ENCODE measurements at places on chromosomes 12 and 14.

DNA sequence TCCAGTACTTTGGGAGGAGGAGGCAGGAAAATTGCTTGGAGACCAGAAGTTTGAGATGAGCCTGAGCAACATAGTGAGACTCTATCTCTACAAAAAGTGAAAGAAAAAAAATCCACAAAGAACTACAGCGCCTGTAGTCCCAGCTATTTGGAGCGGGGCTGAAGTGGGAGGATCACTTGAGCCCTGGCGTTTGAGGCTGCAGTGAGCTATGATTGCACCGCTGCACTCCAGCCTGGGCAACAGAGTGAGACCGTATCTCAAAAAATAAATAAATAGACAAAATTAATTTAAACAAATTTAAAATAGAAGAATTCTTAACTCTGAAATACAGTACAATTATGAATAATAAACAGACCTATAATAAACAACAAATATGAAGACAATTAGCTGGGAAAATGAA lies 40.9 kb downstream of the ATL1 start:
- DNase-seq = no peak

- DNase-seq = no peak
Observed at GRCh38 chr14:87754520-87755223, 238.3 kb downstream of the GALC start.

DNA sequence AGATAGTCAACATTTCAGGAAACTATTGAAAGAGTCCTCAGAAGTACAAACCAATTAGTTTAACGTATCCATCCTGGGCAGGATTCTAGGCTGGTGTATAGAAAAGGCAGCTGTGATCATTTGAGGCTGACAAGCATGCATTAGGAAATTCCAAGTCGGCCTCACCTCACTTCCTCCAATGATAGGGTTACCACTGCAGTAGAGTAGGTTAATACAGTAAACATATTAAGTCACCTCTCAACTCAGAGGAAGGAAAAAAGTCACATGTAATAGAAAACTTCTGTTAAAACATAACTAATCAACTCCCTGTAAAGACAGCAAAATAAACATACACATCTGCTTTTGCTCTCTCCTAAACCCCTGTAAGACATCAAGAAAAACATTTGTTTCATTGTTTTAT lies 33.5 kb downstream of the MED13L start:
- DNase-seq = no peak

GRCh38 chr12:91397866-91398532 lies 215.4 kb upstream of the DCN start:
- no peak for DNase-seq

GRCh38 chr14:91349481-91350074 lies 68.0 kb downstream of the CCDC88C start:
- DNase-seq = peak; percentile 72

DNA sequence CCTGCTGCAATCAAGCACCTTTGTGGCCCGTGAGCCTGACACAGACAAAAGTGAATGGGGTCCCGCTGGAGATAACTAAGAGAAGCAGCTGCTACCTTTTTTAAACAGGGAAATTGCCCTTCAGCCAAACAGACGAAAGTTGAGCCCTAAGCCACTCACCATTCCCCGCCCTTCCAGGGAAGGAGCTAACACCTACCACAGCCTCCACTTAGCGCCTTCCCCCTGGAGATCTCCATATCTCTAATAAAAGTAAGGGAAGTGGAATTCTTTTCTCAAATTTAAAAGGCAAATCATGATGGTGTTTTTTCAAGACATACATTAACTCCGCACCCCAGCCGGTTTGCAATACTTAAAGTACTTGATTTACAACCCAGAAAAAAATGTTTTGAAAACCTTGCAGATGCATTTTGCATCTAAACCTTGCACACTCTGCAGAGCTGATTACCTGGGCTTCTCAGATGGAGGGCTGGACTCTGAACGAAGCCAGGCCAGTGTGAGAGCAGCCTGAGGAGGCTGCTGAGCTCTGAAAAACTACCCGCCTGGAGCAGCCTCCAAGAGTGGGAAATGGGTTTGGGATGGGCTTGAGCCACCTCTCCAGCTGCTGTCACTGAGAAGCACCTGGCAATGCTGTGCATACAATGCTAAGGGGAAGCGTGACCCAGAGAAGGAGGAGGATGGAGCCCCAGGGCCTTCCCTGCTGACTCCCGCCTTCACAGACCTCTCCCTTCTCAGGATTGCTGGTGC lies 10.0 kb downstream of the NUAK1 start:
- no peak for DNase-seq

DNA sequence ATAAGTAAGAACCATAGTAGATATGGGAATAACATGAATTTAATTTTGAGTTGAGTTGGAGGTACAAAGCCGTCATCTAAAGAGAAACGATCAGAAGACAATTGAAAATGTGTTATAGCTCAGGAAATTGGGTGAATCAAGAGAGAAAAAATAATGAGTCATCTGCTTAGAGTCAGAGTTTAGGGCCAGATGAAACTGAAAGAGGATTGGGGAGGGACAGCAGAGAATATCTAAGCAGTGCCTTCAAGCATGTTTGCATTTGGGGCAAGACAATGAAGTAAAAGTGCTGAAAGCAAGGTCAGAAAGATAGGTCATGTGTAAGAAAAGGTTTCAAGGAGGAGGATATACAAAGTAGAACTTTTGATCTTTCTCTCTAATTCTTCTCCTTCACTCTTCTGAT lies 49.4 kb downstream of the SLC15A5 start:
- DNase-seq = no peak

DNA sequence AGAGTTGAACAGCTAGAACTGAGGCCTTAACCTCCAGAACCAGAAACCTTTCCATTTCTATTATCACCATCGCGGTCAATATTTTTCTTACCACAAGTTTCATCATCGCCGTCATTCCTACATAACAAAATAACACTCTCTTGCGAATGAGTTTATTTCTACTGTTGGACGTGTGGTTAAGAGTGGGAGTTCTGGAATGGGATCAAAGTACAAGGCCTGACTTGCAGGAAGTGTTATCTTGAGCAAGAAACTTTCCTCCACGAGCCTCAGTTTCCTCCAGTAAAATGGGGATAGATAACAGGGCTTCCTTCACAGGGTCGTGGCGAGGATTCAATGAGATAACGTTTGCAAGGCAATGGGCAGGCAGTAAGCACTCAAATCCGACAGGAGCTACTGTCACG lies 652 bp downstream of the SART3 start:
- no peak for DNase-seq

DNA sequence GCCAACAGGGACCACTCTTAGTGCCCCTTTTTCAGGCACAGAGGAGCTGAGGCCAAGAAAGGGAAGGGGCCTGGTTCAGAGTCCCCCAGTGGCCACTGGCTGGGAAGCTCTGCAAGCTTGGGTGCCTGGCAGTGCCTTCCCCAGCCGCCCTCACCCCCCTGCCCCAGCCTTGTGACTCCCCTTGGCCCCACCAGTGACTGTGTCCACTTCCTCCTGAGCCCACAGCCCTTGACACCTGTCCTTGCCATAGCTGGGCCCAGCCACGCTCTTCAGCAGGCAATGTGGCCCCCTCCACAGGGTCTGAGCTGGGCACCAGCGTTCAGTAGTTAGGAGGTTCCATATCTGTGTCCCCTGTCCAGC lies 19.0 kb upstream of the C14orf180 start:
- no peak for DNase-seq

GRCh38 chr12:110676171-110676570 lies 12.7 kb downstream of the HVCN1 start:
- DNase-seq = no peak

DNA sequence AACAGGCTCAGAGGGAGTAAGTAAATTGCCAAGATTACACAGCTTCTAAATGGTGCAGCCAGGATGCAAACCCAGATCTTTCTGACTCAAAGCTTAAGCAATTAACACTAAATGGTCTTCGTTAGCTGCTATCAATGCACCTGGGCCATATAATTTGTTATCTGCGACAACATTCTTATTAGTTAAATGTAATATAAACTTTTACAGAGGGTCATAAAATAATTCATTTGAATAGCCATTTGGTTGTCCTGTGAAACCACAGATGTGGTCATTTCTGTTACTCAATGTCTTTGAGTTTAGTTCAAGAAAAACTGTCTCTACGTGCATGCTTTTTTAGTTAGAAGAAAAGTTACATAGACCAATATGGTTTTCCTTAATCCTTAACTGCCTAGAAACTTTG lies 22.1 kb upstream of the NAP1L1 start:
- no peak for DNase-seq

- no peak for DNase-seq
Observed at GRCh38 chr14:53355581-53356112, 202.5 kb upstream of the DDHD1 start.

DNA sequence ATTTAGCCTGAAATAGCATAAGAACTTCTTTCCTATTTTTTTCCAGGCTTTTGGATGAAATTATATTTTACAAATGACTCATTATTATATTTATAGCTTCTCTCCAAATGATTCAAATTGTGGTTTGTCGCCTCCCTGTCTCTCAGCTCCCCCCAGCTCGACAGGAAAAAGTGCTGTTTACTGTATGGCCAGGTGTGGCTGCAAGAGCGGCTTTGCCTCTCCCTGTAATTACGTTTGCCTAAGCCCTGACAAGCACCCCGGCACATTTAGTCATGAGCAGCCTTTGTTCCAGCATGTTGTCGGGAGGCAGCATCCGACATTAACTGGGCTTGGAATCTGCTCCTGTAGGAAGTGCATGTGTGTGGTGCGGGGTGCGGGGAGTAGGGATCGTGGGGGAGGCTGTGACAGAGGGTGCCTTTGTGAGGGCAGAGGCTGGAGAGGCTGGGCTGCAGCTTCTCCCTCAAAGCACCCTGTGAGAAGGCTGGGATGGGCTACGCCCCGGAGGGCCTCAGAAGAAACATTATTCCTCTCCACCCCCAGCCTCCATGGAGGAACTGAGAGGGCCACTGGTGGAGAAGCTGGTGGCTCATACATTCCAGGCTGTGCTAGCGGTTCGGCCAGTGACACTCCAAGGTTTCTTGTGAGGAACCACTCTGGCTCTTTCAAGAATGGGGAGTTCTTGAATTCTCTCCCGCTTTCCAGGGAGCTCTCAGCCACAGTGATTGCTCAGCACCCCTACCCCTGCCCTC lies 42.1 kb upstream of the CTDSP2 start:
- DNase-seq = no peak

GRCh38 chr14:31696378-31696777 lies 135.2 kb downstream of the NUBPL start:
- no peak for DNase-seq

DNA sequence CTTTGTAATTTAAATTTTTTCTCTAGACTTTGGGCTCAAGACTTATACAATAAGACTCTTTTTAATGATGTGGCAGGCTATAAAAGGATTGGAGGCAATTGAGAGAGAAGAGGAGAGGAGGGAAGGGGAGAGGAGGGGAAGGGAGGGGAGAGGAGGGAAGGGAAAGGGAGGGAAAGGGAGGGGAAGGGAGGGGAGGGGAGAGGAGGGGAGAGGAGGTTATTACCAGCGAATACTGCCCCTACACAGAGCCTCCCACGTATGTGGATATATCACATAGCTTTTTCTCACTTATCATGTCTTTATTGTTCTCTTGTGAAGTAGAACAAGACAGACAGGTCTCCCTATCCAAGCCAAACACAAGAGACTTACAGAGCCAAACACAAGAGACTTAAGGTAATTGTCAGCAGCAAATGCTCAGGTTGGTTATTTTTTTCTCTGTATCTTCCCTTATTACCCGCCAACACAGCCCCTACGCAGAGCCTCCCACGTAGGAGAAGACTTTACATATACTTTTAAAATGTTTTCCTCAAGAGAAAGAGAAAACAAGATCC lies 63.1 kb downstream of the DRAM1 start:
- no peak for DNase-seq

- no peak for DNase-seq
Observed at GRCh38 chr14:80627745-80628144, 313.8 kb downstream of the CEP128 start.

GRCh38 chr12:64451687-64452558 lies at the start of gene TBK1:
Gene TBK1, plus strand, starts transcription at chr12:64452120. Its CDS starts 3,751 bp downstream, at chr12:64455871.
- peak; percentile 80 for DNase-seq

- no peak for DNase-seq
Observed at GRCh38 chr12:69438539-69438938, 31.6 kb upstream of the FRS2 start.

GRCh38 chr12:92732216-92732615 lies 29.4 kb downstream of the PLEKHG7 start:
- DNase-seq = no peak

- no peak for DNase-seq
Observed at GRCh38 chr14:23066855-23067744, 9.8 kb upstream of the CDH24 start.

- no peak for DNase-seq
Observed at GRCh38 chr12:104369708-104370107, 66.2 kb downstream of the EID3 start.

- no peak for DNase-seq
Observed at GRCh38 chr14:32633224-32633859, 304.2 kb downstream of the AKAP6 start.

DNA sequence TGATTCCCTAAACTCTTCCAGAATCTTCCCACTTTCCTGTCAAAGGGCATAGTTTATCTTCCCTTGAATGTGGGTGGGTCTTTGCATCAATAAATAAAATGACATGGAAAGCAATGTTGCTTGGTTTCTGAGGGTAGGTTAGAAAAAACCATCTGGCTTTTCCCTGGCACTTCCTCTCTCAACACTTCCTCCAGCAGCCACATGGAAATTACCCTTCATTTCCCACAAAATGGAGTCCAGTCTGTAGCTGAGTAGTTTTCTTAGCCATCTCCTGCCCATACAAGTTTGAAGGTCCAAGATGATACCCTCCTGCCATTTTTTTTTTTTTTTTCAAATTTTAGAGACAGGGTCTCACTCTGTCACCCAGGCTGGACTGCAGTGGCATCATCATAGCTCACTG lies 11.1 kb upstream of the NDUFA12 start:
- no peak for DNase-seq

DNA sequence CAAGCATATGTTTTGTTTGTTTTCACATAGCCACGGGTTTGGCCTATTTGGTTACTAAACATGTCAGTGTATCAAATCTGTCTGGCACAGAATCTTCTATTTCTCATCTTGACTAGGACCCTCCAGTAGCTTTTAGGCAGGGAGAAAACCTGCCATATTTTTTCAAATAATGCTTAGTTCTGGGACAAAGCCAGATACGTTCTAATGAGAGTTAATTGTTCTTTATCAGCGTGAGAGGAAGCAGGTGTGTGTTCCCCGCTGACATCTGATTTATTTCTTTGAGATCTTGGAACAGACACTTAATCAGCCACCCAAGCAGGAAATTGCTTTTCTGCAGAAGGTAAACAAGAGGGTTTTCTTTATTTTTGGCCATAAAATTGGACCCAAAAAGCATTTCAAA lies 54.8 kb downstream of the GOLGA5 start:
- DNase-seq = no peak
